Kidney glomerular epithelial cell (primary cell): ENCODE measurements at places on chromosomes 12 and 14.

DNA sequence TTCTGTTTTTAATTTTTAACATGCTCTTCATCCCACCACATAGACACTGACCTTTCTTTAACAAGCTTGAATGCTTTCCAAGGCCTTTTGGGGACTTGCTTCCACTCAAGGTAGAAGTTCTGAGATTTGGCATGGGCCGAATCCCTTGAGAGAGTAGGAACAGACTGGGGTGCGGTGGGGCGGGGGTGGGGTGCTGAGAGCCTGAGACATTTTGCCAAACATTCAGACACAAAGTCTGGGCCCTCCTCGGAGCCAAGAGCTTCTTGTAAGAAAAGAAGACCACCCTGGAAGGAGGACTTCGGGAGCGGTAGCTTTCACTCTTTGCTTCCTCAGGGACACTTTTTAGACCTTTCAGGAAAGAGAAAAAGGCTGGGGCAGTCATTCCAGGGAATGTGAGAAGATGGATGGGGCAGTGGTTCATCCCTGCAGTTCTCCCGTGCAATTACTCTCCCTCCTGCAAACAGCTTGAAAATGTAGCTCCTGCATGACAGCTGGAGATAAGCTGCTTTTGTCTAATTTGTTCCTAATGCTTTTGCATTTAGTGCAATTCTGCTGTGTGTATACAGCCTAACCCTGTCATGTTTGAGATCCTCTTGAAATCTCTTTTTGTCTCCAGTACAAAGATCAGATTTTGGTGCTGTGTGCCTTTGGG lies 16.3 kb upstream of the MYO1H start:
- DNase-seq: no peak

GRCh38 chr12:41234692-41235091 lies 46.6 kb downstream of the PDZRN4 start:
- no peak for DNase-seq

DNA sequence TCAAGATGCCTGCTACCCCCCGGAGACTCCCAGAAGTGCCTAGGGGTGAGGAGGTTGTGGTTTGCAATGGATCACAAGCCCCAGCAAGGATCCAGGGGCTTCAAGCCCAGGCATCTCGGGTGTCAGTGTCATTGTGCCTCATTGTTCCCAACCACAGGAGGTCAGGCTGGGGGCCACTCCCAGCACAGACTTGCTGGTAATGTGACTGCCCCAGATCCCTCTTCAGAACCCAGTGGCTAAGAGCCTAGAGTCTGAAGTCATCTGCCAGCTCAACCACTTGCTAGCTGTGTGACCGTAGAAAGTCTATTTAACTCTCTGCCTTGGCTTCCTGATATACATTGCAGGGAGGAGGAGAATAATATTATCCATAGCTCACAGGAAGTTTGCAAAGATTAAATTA lies 7.7 kb upstream of the ASB2 start:
- no peak for DNase-seq

DNA sequence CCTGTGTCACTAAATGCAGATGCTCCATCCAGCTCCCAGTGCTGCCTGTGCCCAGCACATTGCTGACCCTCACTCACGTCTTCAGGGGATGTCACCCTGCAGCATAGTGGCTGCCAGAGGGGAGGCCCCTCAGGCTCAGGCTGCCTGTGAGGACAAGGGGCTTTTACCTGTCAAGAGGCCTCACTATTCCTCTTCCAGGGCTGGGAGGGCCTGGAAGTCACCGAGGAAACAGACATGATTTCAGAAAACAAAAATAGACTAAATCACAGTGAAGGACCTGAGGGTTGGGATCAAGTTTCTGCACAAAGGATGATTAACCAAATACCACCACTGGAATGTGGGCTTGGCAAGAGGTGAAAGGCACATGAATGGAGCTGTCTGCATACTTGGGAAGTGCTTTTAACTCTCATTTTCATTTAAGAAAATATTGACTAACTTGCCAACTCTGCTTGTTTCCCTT lies 1202.3 kb downstream of the BCL11B start:
- peak; percentile 95 for DNase-seq
